Nasal cavity respiratory epithelium epithelial cell of viscerocranial mucosa (primary cell): ENCODE measurements at places on chromosomes 13 and 19. TPM values are rescaled to one million over a fixed set of nuclear protein-coding genes. Genes with fewer than 3 reads are reported as not detected.

The CGB5 gene
- not detected in 2 replicates for total RNA-seq

The PHF11 gene
- total RNA-seq = 9.6 and 13.7 TPM in 2 replicates

The ETV2 gene
- total RNA-seq = 0.34 TPM in 1 of 2 replicates, not detected in the other

The SOHLH2 gene
- 0.21 and 0.34 TPM in 2 replicates for total RNA-seq

The ZNF628 gene
- total RNA-seq = 1.4 and 4.4 TPM in 2 replicates

The IGFL3 gene
- not detected in 2 replicates for total RNA-seq

The ELF1 gene
- 84.8 and 111 TPM in 2 replicates for total RNA-seq

The ITGBL1 gene
- total RNA-seq = 0.28 and 1.0 TPM in 2 replicates

The ZNF536 gene
- total RNA-seq = not detected in 2 replicates

The HIPK4 gene
- under 0.01 and 0.07 TPM in 2 replicates for total RNA-seq

The CD22 gene
- total RNA-seq = 0.34 TPM in 1 of 2 replicates, not detected in the other

The PCSK4 gene
- 0.68 and 1.2 TPM in 2 replicates for total RNA-seq

The ZNF729 gene
- total RNA-seq = not detected in 2 replicates

The GPR32 gene
- total RNA-seq = not detected in 2 replicates

The ZNF799 gene
- total RNA-seq = 2.1 and 2.6 TPM in 2 replicates

The GJB6 gene
- total RNA-seq = 20.2 and 74.0 TPM in 2 replicates

The ZNF177 gene
- total RNA-seq = 0.68 and 2.3 TPM in 2 replicates

The HCST gene
- total RNA-seq = 0.14 TPM in 1 of 2 replicates, not detected in the other

The ARL11 gene
- under 0.01 TPM in 1 of 2 replicates, not detected in the other for total RNA-seq

The FGF22 gene
- not detected in 2 replicates for total RNA-seq

The KIR3DL1 gene
- total RNA-seq = not detected in 2 replicates
